ENCODE measurements at places on chromosomes 3 and 15.

DNA sequence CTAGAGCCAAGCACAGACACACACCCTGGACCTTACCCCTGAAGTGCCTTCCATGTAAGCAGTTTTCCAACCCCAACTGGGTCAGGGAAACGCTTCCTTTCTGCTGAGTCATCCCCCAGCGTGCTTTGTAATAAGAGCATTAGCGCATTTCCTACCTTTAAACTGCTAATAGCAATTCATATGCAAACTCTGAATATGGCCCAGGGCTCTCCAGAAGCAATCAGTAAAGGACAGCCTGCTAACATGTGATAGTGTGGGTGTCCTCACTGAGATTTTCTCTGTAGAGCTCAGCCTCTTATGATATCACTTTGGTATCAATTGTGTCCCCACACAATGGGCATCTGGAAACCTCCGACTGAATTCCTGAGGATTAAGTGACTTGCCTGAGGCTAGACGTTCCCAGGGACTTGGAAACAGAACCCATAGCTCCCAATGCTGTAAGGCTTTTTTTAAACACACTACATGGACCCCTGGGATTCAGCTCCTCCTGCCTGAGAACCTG lies 5.6 kb downstream of the GABRB3 start:
- no peak for DNase-seq

GRCh38 chr3:161371441-161372320 lies at the start of gene SPTSSB:
Gene SPTSSB, minus strand, starts transcription at chr3:161371517. Its CDS starts 25,194 bp downstream, at chr3:161346323.
- DNase-seq, result peak; percentile 63

- DNase-seq, result no peak
These were observed 409.6 kb downstream of the UNC13C start for GRCh38 chr15:54387799-54388198.

- no peak for DNase-seq
These were observed 122.9 kb downstream of the RFTN1 start for GRCh38 chr3:16390581-16390980.

DNA sequence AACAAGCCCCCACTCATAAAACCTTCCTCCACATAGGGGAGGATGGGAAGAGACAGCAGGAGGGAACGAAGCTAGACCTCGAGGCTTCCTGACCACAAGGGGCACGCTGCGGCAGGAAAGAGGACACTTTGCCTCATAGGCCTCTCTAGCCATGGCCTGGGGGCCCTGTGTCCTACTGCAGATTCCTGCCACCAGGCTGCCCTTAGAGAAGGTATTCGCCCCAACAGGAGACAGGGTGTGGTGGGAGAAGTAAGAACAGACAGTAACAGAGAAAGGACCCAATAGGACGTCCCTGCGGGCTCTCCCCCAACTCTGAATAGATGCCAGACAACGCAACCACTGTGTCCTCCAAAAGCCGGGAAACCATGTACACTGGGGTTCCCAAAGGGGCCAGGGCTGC lies 36.8 kb downstream of the ADCY5 start:
- DNase-seq, result no peak

DNA sequence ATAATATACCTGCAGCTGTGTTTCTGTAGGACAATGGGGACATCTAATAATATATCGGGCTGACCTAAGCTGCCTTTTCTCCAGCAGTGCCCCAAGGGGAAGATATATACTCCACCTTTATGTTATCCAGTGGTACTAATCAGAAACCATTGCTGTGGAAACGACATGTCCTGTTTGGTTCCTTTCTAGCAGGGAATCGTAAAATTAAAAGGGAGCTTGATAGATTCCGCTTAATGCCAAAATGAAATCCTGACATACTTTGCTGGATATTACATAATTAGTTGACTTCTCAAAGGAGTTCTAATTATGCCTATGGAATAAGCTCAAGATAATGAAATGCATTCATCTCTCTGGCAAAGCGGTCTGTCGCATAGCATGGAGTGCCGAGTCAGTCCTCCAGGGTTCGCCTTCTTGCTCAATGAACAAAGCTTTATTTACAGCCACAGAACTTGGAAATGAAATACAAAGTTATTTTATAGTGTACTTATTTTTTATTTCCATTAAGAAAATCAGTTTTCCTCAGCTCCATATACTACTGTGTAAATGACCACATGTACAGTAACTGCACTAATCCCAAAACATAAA lies 262.8 kb downstream of the LRTM1 start:
- DNase-seq, result no peak

DNA sequence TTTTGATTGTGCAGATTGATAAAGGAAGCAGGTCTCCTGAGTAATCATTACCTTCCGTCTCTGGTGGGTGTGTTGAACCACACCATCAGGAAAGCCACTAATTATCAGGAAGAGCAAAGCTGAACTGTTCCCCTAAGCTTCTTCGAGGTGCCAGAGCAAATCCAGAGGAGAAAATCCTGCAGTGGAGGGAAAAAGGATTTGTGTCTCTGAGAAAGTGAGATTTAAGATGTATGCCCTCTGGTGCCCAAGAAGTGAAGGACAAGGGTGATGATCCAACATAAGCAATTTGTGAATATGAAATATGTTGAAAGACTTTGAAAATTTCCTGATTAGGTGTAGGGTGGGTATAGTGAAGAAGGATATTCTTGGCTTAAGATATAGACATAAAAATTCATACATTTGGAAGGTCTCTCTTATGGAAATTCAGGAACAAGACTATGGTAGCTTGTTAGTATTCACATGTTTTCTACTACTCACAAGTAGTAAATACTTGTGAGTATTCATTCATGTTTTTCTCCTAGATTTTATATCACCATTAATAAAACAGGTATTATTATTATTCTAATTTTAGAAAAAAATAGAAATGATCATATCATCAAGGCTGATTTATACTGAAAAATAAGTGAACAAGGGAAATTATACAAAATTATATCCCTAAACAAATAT lies 34.8 kb downstream of the COMMD2 start:
- peak; percentile 50 for DNase-seq

DNA sequence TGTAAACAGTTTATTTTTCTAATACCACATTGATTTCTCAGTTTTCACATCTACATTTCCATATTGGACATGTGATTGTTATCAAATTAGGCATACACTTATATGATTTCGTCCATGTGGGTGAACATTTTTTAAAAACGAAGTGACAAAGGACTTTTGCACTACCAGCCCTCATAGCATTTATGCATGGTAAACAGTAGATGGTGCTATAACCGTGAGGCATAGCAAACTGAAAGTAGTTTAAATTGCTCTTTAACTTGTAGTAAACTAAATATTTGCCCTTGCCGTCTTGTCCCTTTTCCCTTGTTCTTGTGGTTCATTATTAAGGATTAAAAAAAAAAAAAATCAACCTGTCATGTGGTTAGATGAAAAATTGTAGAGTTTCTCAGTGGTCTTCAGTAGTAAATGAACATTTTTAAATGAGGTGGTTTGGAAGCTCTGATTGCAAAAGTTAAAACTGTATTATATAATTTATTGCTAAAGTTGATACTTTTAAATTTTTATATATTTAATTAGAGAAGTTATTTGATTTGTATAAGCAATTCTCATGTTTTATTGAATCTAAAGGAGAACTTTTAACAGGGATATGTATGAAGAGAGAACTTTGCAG lies 24.0 kb downstream of the STX19 start:
- DNase-seq, result peak; percentile 35

- no peak for DNase-seq
These were observed 78.5 kb downstream of the LRTM1 start for GRCh38 chr3:54849360-54849759.

GRCh38 chr3:57569859-57570450 lies 13.9 kb downstream of the PDE12 start:
- no peak for DNase-seq

DNA sequence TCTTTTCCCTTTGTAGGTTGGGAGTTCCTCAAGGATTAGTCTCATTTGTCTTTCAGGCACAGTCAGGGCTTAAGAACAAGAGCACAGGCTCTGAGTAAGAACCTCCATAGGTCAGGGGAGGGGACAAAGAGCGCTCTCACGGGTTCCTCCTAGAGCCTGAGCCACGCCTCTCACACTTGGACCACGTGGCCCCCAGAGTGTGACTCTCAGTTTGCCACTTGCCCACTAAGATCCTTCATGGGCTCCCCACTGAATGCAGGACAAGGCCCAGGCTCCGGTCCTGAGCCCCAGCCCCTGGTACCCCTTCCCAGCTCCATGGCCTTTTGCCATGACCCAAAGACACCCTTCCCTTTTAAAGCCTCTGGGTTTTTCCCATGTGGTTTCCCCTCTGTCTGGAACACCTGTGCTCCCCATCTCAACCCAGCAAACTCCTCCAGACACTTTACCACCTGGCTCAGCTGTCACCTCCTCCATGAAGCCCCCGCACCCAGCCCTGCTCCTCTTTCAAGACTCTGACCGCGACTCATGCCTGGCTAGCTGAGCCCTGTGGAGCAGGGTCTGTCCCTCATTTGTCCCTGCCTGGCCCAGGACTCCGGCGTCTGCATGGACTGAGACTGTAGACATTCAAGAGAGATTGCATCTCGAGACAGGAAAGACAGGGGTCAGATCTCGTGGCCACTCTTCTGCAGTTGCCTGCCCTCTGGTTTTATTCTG lies 32.7 kb downstream of the IQSEC1 start:
- no peak for DNase-seq

DNA sequence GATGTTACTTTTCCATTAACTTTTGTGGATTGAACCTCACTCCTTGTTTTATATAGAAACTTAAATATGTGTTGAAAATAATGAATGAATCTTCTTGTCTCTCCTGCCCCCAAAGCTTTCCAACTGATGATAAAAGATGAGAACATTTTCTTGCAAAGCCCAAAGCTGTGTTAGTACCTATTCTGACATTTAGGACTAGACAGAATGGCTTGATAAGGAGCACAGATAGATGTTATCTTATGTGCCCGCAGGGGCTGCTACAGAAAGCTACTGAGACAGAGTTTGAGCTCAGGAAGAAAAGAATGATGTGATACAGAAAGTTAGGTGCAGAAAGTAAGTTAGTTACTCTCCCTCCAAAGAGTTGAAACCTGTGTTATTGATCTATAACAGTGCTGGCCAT lies 109.4 kb upstream of the ATP11B start:
- no peak for DNase-seq

DNA sequence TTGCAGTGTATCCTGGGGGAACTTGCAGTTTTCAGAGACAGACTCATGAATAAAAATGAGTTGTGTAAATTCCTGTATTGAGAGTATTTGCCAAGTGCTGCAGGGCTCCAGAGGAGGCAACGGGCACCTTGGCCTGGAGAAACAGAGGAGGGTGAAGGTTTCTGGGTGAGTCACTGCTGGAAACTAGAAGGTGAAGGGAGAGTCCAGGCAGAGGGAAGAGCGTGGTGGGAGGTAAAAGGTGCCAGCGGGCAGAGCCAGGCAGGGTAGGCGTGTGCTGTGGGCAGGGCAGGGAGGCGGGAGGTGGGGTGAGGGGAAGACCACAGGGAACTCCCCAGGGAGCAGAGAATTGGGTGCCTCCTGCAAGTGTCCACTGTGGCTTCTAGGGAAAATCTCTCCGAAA lies 120.8 kb downstream of the SLCO3A1 start:
- no peak for DNase-seq

DNA sequence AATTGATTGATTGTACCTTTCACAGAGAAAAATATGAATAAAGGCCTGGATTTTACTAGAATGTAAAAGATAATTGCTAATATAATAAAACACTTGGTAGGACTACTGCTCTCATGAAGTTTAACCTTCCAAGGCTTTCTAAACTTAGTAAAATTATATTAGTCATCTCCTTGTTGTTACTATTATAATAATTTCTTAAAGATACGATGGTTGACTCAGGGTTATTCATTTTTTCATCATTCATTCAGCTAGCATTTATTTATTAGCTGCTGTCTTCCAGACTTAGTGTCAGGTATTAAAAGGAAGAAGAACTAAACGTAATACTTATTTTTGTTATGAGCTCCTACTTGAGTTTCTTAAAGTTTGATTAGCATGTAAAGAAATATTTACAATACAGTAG lies 771.6 kb upstream of the NR2F2 start:
- DNase-seq, result no peak

- DNase-seq, result no peak
These were observed 6.8 kb upstream of the POLG start for GRCh38 chr15:89341316-89342005.

GRCh38 chr3:158086776-158087175 lies 19.4 kb downstream of the SHOX2 start:
- DNase-seq, result no peak

DNA sequence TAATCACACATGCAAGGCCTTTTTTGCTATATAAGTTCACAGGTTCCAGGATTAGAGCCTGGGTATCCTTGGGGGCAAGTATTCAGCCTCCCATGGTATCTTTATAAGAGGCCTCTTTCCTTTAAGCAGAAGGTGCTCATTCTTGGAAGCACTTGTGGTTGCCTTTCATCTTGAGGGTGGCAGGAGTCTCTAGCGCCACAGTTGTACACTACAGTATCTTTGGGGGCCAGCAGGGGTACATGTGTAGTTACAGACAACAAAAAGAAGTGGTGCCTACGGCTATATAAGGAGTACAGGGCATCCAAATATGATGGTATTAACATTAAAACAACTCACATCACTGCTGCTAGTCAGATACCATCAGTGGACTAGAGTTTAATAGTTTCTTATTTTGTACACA lies 62.1 kb downstream of the CCR1 start:
- DNase-seq, result no peak

- DNase-seq, result no peak
These were observed 44.5 kb downstream of the KY start for GRCh38 chr3:134606033-134607025.

- DNase-seq, result no peak
These were observed 17.3 kb downstream of the IL16 start for GRCh38 chr15:81213982-81214381.

DNA sequence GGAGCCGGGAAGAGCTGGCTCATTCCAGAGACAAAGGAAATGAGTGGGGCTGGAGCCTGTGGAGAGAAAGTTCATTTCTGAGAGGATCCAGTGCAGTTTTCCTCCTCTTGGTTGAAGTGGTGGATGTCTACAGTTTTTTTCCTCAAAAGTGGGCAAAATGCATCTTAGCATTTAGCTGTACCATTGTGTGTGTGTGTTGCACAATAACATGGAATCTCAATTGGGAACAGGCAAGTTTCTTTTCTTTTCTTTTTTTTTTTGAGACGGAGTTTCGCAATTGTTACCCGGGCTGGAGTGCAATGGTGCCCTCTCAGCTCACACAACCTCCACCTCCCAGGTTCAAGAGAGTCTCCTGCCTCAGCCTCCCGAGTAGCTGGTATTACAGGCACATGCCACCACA lies 101.5 kb upstream of the UBE2E1 start:
- no peak for DNase-seq

- no peak for DNase-seq
These were observed 197.7 kb upstream of the GBE1 start for GRCh38 chr3:81958972-81959640.

- DNase-seq, result no peak
These were observed 157.4 kb downstream of the CD47 start for GRCh38 chr3:107933450-107933849.

DNA sequence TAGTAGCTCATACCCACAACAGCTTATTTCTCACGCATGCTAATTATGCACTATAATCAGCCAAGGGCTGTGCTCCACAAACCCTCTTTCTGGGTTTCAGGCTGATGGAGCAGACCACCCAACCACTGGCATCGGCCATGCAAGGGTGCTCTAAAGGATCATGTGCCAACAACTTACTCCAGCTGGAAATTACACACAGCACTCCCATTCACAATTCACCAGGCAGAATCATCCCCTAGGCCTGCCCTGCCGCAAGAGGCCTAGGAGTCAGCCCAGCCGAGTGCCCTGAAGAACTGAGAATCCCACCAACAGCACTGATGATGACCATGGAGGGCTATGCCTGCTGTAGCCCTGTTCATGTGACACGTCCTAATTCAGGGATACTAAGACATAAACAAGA lies 216.2 kb upstream of the CHRNA7 start:
- no peak for DNase-seq

GRCh38 chr15:76968306-76968705 lies 26.6 kb upstream of the PSTPIP1 start:
- no peak for DNase-seq

Data from renal pelvis (tissue), 12 donors.